Fibroblast of skin of scalp (primary cell): ENCODE measurements at places on chromosomes 6 and 20.

DNA sequence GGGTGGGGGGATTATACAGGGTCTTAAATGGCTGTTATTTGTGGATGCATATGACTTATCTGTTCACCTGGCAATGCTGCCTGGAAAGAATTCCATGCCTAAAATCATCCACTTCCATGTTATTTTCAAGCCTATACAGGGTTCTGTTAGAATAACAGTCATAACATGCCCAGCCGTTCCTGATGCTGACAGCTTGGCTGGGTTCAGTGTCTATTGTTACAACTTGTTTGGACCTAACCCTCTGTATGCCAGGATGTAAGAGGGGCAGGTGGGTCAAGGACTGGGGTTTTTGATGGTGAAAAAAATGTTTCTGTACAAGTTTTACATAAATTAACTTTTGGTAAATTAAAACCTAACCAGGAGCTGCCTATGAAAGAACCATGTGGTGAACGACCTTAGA, 79.8 kb downstream of the GINS1 start:
- no peak for DNase-seq

DNA sequence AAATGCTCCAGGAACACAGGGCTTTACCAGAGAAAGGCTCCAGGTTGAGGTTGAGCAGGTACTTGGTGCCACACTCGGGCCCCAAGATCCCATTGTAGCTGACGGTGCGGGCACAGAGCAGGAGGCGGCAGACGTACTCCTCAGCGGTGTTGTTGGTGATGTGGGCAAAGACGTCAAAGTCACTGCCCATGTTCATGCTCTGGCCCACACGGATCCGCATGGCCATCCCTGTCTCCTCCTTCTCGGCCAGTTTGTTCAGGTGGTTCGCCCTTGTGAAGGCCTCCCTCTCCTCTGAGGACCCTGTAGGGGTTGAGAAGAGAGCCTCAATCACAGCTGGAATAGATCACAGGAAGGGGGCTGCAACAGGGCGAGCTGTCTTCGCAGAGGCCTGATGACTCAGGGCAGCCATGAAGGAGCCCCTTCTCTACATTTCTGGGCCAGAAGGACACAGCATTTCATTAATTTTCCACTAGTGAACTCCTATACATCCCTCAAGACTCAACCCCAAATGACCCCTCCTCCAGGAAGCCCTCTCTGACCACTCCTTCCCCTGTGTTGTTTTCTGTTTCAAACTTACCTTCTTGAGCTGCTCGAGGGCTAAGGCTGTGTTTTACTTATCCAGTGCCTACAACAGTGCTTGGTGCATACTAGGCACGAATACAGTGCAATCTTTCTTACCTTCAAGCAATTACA, 26.8 kb downstream of the TGM2 start:
- DNase-seq = no peak

DNA sequence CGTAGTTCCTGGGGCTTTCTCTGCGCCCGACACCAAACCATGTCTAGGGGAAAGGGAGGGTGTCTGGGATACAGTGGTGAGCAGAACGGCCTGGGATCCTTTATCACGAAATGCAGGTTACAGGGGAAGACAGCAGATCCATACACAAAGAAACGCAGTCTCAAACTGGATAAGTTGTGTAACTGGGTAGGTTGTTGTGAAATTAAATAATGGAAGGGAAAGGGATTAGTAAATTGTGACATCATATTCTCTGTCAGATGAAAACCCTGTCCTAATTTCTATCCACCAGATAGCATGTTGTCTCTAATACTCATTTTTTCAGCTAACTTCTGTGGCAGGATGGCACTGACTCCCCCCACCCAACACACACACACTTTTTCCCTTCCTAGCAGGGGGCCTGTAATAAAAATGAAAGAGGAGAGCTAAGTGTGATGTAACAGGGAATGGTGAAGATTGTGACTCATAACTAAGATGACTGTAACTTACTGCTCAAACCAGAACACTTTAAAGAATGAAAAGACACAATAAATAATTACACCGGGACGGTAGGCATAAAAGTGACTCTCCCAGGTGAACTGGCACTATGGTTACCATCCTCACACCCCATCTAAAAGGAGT, 769 bp upstream of the TRPC4AP start:
- peak; percentile 85 for DNase-seq

DNA sequence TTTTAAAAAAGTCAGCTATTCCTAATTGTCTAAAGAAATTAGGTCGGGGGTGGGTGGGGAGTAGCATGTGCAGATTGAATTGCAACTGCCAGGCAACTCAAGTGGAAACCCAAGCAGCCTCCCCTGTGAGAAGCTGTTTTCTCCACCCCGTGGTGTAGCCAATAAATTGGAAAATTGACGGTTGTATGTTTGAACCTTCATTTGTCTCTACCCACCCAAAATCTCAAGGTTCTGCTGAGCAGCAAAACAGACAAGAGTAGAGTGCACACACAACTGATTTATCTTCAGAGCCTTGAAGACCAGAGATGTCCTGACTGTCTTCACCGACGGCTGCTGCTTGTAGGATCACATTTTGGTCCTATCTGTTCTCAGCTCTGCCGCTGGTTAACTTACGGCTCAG, 88.5 kb downstream of the DTD1 start:
- DNase-seq = no peak

GRCh38 chr20:19828232-19828631, 70.2 kb downstream of the RIN2 start:
- DNase-seq = no peak

DNA sequence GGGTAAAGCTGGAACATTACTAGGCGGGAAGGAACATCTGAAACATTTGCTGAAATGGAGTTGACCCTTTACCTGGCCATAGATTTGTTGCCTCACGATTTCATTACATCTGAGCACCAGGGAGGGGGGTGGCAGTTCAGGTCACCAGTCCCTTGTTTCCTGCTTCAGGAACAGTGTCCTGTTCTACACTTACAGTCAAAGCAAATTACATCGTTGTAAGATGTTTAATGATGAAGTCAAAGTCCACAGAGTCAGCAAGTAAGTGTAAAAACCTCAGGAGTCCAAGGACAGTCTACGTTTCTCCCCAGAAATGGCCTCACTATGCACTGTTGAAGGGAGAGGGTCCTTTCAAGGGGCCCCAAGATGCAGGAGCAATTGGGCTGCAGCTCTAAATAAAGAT, 8.9 kb upstream of the MICB start:
- DNase-seq = no peak

DNA sequence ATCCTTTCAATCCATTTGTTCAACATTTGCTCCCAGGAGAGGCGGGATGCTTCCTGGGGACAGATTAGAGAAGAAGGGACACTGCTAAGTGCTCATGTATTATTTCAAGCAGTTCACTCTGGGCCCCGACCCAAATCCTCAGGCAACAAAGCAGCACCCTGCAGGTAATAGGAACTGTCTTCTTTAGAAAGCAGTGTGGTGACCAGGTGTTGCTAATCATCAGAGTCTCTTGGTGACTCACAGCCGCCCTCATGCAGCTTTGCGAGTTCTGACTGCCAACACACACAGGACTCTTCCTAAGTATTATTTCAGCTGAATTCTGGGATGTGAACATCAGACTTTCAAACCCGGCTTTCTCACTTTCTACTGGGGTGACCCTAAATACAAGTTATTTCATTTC, 356.4 kb downstream of the PRKN start:
- no peak for DNase-seq
